ENCODE measurements at places on chromosomes 2 and 18. TPM values are rescaled to one million over a fixed set of nuclear protein-coding genes. Genes with fewer than 3 reads are reported as not detected.

- peak; percentile 94 for DNase-seq
Observed at GRCh38 chr2:85888684-85889626, at the start of gene ST3GAL5. Gene ST3GAL5, minus strand, starts transcription at chr2:85888990. Its CDS starts 85 bp downstream, at chr2:85888905.

GRCh38 chr2:123826729-123827271, 198.3 kb upstream of the CNTNAP5 start:
- DNase-seq: no peak

GRCh38 chr2:217010173-217010572, 150.3 kb upstream of the TNP1 start:
- DNase-seq: no peak

DNA sequence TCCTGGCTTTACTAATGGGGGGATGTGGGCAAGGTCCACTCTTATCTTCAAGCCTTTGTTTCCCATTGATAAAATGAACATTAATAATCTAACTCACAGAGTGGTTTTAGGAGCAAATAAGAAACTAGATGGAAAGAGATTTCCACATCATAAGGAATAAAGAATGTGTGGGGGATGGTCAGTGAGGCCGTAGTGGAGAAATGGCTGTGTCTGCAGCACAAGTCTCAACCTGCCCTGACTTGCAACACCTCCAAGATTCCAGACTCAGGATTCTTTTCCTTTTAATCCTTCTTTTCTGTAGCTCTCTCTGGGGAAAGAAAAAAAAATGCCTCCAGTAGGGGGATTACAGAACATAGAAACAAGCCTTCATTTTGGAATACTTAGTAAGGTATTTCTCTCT, 124.2 kb upstream of the MEX3C start:
- DNase-seq: no peak

GRCh38 chr18:77129150-77129551, 3.4 kb downstream of the MBP start:
- DNase-seq: peak; percentile 84

DNA sequence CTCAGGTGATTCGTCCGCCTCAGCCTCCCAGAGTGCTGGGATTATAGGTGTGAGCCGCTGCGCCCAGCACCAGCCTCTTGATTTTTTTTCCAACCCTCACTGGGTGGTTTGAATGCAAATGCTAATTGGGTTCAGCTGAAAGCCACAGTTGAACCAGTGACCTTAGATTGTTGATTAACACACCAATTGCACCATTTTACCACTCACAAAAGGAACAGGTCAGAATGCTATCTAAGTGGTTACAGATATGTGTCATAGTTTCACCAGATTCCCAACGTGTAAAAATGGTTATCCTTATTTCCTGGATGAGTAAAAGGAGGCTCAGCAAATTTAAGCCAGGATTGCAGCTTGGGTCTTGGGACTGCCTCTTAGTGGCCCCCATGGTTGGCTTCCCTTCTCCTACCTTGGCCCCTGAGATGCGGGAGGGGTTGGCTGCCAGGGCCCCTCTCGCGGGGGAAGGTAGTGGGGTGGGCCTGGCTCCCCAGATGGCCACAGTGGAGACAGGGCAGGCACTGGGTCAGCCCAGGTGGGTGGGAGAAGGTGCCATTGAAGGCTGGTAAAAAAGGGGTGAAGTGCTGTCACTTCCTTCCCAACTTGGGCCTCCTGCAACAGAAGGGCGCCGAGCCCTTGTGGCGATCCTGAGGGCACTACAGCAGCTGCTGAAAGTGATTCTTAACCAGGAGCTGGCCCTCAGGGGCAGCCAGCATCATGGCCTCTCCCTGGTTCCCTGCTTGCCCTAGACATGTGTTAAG, 164.9 kb upstream of the HAAO start:
- DNase-seq: no peak

The OSR1 gene
- total RNA-seq: 33.0 TPM

The ACVR1C gene
- total RNA-seq: 1.9 TPM

DNA sequence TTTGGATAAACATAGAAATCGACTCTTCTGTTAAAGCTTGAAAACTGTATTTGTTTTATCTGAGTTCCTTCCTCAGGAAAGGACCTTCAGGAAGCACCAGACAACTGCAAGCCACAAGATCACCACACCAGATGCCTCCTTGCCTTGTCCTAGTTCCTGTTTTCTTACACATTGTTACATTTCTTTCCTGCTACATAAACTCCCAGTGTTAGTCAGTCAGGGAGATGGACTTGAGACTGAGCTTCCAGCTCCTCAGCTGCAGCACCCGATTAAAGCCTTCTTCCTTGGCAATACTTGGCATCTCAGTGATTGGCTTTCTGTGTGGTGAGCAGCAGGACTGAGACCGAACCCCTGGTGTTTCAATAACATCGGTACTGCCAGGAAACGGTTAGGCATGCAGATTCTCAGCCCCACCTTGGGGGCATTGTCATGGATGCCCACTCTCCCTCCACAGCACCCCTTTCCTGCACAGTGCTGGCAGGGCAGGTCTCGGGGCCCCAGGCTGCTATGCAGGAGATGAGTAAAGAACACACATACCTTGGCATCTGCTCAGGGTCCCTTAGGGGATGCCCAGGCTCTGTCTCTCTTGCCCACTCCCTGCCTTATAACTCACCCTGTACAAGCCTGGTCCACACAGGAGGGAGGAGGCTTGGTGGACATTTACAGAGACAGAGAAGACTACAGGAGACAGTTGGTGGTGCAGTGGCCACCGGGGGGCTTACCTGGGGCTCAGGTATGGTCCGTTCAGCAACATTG, 32.6 kb downstream of the ANKMY1 start:
- no peak for DNase-seq

DNA sequence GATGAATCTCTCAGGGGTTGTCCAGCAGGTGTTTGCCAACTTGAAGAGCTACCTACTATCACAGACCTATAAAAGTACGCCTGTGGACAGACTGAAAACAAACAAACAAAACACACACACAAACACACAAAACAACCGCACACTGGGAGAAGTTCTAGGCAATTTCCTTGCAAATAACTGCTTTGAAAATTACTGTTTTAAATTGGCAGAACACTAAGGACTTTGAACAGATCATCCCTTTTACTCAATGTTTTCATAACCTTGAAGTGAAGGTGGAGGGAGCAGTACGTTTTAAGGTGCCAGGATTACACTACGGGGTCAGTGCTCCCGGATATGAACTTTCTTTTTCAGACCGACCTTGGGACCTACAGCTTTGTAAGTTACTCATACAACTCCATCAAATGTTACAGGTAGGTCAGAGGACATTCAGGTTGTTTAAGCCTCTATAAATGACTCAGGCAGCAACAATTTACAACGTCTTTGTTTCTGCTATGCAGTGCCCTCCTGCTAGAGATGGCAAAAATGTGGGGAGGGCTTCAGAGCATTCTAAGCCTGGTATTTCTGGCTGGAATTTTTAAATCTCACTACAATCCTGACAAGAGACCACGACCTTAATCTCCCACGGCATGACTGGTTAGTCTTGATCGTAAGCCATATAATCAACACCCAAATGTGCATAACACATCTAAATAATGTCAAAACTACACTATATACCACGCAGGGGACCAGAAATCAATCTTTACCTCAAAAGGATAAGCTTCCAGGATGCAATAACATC, 1.4 kb upstream of the SLC20A1 start:
- no peak for DNase-seq

- peak; percentile 87 for DNase-seq
Observed at GRCh38 chr18:79458131-79458838, 62.6 kb downstream of the NFATC1 start.

- no peak for DNase-seq
Observed at GRCh38 chr2:106552921-106553320, 65.8 kb downstream of the CD8B2 start.

DNA sequence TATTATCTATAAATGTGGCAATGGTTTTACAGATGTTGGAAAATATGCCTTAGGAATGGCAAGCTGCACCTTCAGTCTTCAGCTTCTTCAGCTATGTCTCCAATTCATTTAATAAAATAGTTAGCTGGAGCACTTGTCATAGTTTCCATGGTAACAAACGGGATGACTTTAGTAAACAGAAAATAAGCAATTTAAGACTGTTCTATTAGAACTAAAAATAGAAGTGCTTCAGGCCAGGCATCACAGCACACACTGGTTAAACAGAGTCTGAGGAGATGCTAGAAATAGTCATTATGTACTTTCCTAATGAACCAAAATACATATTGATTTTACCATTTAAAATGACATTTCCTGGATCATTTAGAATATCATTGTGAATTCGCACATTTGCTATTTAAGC, 195.0 kb downstream of the GCA start:
- no peak for DNase-seq

DNA sequence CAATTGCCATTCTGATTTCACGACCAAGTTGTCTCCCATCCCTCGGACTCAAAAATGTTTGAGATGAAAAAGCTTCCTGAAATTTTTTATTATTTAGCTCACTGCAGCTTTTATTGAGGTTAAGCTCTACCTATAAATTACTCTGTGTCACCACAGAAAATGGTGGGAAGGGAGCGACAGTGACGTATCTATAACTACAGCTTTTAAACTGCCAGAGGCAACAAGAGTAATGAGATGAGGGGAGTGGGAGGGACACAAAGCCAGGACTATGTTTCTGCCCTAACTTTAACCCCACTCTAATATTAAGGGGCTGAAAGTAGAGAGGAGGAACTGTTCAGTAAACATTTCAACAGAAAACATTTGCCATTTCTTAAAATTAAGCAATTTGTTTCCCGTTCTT, 37.4 kb downstream of the SMAD2 start:
- DNase-seq: no peak

GRCh38 chr2:168599738-168600137, 143.7 kb downstream of the CERS6 start:
- DNase-seq: no peak

- no peak for DNase-seq
Observed at GRCh38 chr2:42859791-42860190, 67.4 kb upstream of the HAAO start.

GRCh38 chr2:10303181-10303693, 533 bp downstream of the HPCAL1 start:
- DNase-seq: no peak

The GAL3ST2 gene
- total RNA-seq: not detected

GRCh38 chr2:17894005-17894404, 15.5 kb downstream of the KCNS3 start:
- DNase-seq: no peak

The PTPRM gene
- 69.1 TPM for total RNA-seq

DNA sequence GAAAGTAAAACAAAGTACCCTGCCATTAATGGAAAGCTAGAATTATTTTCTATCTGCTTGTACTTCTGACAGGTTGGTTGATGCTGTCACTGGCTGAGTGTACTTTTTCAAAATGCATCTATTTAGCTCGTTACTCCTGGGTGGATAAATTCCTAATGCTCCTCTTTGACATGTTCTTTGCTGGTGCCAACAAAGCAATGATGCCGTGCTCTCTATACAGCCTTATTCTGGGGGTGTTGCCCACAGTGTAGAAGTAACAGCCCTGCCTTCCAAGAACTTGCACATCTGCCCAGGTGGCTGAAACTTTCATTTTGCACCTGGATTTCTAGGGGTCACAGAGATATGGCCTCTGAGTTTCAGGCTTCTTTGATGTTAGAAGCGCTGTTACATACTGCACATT, 132.4 kb downstream of the SLC4A3 start:
- no peak for DNase-seq

DNA sequence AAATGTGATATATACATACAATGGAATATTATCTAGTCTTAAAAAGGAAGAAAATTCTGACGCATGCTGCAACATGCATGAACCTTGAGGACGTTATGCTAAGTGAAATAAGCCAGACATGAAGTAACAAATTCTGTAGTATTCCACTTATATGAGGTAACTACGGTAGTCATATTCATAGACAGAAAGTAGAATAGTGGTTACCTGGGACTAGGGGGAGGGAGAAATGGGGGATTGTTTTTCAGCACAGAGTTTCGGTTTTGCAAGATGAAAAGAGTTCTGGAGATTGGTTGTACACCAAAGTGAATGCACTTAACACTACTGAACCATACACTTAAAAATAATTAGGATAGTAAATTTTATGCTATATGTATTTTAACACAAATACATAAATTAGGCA, 215.9 kb upstream of the FBXO11 start:
- no peak for DNase-seq

The CRACDL gene
- 0.55 TPM for total RNA-seq

The UCN gene
- total RNA-seq: 3.9 TPM

Data from sigmoid colon (tissue), 7 donors.